Fibroblast of skin of left biceps (primary cell): ENCODE measurements at places on chromosomes 7 and 10.

- DNase-seq, result peak; percentile 82
Observed at GRCh38 chr10:44253769-44254462, 131.0 kb downstream of the CXCL12 start.

GRCh38 chr10:88082806-88083596, 219.6 kb downstream of the PTEN start:
- no peak for DNase-seq

- no peak for DNase-seq
Observed at GRCh38 chr7:141979568-141979967, 6.0 kb upstream of the TAS2R38 start.

DNA sequence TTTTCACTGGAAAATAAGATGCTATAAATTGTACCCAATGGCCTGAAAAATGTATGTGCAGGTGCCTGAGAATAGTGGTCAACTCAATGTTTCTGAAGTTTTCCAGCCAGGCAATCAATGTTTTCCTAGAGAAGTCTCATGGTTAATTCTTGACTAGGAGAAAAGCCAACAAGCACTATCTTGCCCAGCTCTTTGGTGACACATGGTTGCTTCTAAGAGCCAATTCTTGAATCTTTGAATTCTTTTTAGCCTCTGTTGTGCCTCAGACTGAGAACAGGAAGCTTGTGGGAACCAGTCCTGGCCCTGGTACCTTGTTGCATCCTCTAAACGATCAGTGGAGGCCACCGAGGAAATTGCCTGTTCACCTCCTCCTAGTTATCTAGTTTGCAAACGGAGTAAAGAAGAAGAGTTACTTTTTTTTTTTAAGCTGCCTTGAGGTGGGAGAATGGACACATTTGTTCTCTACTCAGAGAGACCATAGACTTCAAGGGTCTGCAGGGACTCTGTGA, 144.0 kb upstream of the MKLN1 start:
- no peak for DNase-seq

GRCh38 chr10:125169915-125170314, 9.6 kb upstream of the CTBP2 start:
- DNase-seq, result no peak

GRCh38 chr10:47454780-47455058, 29.2 kb downstream of the ANXA8 start:
- DNase-seq, result no peak

- DNase-seq, result no peak
Observed at GRCh38 chr10:92045641-92046106, 122.1 kb downstream of the BTAF1 start.

GRCh38 chr10:48507933-48508790, 96.7 kb downstream of the ARHGAP22 start:
- DNase-seq, result no peak
